Renal pelvis (tissue), 12 donors: ENCODE measurements at places on chromosomes 16 and 17.

- no peak for DNase-seq
Measured at GRCh38 chr16:85486256-85486915, 126.7 kb upstream of the GSE1 start.

- DNase-seq = no peak
Measured at GRCh38 chr16:63921737-63922295, 1200.0 kb downstream of the CDH11 start.

- DNase-seq = no peak
Measured at GRCh38 chr17:65785109-65785508, 223.7 kb upstream of the AXIN2 start.

GRCh38 chr17:82021900-82022309 is 773 bp downstream of the CENPX start:
- DNase-seq = no peak

- peak; percentile 49 for DNase-seq
Measured at GRCh38 chr16:19860166-19861041, 24.2 kb downstream of the GPRC5B start.

GRCh38 chr16:67878232-67878631 is 5.4 kb downstream of the EDC4 start:
- DNase-seq = no peak

DNA sequence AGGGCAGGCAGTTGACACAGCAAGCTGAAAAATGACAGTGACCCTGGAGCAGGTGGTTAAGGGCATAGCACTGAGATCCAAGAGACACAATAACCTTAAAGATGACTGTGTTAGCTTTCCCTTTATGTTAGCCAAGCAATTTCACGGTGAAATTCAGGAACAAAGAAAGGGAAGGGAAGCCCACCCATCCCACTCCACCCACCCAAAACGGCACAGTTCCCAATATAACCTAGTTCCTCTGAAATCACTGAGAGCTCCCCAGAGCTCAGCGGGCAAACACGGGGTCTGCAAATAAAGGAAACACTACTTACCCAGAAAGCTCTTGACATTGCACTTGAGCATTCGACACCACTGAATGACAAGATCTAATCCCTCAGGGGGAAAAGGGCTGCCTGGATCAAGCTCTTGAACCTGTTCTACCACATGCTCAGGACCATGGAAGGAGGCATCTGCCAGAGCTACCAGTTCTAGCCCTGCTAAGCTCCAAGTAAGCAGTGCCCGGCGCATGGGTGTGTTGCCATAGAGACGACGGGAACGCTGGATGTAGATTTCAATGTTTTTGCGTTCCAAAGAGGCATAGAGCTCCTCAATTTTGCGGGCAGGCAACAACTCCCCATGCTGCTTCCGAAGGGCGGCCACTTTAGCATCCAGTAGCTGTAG is 10.6 kb downstream of the BLTP2 start:
- no peak for DNase-seq

DNA sequence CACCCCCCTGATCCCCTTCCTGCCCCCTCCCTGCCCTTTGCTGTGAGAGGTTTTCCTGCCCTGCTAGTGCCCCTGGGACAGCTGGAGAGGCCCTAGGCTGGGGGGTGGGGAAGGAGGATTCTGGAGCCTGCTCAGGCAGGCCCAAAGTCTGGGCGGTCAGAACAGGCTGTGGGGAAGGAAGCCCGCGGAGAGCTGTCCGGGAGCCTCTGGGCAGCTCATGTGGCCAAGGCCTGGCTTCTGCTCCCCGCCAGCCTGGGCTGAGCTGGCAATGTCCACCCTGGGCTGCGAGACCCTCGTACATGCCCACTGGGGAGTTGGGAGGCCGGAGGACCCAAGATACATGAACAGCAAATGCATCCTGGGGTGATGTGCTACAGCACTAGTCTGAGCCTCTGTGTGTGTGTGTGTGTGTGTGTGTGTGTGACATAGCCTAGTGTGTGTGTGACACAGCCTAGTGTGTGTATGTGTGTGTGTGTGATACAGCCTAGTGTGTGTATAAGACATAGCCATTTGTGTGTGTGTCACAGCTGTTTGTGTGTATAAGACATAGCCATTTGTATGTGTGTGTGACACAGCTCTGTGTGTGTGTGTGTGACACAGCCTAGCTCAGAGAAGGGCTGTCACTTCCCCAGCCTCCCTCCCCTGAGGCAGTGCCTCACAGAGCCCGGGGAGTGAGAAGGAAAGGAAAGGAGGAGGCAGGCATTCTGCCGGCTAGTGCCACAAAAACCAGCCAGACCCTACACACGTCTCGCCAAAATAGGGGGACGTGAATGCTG is 201.4 kb upstream of the CIBAR2 start:
- no peak for DNase-seq

DNA sequence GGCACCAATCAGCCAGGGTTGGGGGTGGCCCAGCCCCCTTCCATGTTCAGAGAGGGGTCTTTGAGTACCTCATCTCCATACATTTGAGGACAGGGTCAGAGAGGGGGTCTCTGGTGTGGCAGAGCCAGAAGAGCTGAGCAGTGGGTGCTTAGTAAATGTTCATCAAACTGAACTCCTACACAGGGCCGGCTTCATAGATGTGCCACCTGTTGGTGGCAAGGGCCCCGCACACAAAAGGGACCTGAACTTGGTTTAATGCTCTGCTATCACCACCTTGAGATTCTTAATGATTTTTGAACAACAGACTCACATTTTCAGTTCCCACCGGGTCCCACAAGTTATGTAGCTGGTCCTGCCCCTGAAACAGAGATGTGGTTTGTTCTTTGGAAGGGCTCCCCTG is 9.0 kb upstream of the C1QL1 start:
- no peak for DNase-seq

DNA sequence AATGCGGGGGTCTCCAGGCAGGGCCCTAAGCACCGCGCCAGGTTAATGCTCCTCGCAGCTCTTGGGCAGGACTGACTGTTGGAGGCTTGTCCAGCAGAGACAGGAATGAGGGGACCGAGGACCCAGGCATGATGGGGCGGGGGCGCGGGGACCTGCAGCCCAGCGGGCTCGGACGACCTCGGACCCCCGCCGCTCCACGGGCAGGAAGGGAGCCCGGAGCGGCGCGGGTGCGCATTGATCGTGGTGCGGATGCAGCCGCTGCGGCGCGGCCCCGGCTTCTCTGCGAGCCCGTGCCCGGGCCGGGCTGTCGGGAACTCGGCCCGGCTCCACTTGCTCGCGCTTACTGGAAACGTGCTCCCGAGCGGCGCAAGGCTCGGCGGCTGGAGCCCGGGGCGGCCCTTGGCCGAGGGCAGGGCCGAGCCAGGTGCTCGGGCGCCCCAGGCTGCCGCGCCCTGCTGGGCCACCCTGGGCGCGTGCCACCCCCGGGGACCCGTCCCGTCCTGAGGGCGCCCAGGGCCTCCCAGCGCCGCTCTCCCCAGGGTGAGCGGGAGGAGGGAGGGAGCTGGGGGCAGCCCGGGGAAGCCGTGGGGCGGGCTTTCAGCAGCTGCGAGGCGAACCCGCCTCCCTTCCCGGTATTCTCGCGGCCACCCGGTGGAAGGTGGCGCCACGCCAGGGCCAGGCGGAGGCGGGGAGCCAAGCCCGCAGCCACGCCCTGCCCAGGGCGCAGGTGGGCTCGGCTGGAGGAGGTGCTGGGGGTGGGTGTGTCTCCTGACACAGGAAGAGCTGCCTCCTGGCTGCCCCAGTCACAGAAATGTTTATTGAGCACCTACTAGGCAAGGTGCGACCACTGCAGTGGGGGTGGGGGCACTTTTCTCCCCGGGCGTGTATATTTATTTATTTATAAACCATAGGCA is 45.9 kb downstream of the SOCS3 start:
- DNase-seq = peak; percentile 80

DNA sequence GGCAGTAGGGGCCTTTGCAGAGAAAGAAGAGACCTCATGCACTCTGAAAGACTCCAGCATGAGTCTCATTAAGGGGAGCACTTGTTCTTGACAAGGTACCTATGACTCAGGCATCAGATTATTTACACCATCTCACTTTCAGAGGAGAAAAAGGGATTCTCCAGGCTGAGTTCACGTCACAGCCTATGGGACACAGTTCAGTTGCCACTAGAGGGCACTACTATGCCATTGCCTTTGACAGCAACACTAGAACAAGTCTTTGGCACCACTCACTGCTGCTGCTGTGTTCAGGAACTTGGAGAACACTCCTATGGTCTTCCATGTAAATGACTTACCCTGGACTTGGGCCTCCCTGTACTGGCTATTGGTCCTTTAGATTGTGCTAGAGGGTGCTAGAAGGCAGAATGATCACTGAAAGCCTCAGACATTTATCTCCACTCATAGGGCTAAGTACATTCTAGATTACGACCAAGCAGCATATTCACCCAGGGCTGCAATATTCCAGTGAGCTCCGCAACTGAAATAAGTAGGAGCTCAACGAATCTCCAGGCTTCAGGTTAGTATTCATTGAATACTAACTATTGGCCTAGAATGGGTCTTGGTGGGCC is 225.1 kb upstream of the CA10 start:
- peak; percentile 54 for DNase-seq

- DNase-seq = no peak
Measured at GRCh38 chr17:1315891-1316403, 36.5 kb downstream of the TRARG1 start.

DNA sequence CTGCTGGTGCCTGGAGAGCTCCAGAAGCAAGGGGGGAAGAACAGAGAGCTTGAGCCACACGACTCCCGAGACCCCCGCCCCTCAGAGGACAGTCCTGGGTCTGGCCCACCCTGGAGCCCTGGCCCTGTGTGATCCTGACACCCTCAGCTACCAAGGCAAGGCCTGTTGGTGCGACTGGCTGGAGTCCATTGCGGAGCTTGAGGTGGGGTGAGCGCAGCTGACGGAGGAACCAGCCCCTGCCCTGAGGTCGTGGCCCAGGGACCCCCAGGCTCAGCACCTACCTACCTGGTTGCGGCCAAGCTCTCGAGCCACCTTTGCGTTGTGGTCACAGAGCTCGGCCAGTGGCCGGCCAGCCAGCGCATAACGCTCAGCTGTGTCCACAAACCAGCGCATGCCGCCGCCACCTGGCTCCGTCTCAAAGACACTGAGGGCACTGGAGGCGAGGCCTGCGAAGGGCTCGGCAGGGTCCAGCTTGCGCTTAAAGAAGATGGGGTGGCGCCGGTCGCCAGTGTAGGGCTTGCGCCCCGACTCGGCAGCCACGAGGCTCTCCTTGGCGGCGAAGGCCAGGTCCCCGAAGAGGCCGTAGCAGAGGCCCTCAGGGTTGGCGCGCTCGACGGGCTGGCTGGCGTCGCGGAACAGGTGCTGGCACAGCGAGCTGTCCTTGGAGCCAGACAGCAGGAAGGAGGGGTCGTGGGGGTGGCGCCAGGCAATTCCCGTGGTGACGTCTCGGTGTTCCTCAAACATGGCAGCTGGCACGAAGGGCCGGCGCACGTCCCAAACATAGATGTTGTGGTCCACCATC is 2.5 kb upstream of the JMJD8 start:
- no peak for DNase-seq

DNA sequence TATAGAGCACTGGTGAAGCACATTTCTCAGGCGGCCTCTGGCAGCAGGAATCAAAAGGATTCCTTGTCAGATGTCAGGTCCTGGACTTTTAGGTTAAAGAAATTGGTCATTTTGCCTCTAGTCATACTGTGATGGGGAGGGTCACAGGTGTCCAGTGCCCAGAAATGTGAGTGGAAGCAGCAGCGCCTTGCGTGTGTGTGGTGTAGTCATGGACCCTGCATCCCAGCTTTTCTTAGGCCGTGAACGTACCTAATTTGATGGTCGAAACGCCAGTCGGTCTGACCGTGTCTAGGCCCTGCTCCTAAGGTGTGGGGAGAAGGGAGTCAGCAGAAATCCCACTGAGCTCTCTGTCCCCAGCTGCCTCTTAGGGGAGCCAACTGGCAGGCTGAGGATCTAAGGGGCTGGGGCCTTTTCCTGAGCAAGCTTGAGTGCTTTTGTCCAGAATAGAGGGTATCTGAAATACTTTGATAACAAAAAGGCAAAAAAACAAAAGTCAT is 32.0 kb downstream of the POLR3E start:
- DNase-seq = no peak
